ENCODE measurements at places on chromosomes 11 and 22.

DNA sequence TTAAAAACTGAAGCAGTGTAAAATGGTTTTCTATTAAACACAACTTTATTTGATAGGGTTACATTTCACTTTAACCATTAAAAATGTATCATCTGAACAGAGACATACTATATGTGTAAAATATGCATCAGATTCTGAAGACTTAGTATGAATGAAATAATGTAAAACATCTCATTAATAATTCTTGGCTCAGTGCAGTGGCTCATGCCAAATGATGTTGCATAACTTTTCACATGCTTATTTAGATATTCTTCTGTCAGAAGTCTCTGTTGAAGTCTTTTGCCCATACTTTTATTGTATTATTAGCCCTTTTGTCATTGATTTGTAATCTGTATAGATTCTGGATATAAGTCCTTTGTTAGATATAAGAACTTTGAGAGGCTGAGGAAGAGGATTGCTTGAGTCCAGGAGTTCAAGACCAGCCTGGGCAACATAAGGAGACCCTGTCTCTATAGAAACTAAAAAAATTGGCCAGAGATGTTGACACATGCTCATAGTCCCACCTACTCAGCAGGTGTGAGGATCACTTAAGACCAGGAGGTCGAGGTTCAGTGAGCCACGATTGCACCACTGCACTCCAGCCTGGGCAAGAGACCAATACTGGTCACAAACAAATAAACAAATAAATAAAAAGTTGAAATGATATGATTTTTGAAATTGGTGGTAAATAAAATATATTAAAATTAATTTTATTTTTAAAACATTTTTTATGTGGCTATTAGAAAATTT is 73.8 kb upstream of the PARVA start:
- DNase-seq: no peak

DNA sequence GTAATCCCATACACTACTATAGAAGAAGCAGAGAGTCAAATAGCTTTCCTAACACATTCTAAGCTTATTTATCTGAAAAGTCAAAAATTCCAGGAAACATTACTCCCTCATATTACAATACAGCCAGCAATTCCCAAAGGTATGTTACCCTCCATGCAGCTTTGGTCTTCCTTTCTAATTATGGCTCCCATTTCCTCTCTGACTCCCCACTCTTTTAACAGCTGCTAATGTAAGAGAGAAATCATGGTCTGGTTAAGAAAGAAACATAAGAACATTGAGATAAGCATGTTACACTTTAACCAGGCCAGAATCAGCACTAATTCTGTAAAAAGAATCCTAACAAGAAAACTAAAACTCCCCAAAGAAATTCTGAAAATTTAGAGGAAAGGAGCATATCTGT is 6.8 kb downstream of the PPP2R1B start:
- DNase-seq: no peak

DNA sequence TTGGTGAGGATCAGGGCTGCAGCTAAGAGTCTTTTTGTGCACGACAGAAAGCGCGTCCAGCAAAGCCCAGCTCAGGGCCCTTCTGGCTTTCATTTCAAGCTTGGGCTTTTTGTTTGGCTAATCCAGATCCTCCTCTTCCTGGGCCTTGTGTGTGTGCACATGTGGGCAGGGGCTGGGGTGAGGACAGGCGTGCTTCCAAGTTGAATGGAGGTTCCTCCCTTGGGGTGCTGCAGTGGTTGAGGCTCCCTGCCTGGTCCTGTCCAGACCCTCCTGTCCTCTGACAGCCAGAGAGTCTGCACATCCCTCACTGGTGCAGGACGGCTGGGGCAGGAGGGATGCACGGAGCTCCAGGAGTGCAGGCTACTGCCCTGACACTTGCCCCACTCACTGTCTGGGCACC is 62.0 kb upstream of the NECTIN1 start:
- DNase-seq: no peak

DNA sequence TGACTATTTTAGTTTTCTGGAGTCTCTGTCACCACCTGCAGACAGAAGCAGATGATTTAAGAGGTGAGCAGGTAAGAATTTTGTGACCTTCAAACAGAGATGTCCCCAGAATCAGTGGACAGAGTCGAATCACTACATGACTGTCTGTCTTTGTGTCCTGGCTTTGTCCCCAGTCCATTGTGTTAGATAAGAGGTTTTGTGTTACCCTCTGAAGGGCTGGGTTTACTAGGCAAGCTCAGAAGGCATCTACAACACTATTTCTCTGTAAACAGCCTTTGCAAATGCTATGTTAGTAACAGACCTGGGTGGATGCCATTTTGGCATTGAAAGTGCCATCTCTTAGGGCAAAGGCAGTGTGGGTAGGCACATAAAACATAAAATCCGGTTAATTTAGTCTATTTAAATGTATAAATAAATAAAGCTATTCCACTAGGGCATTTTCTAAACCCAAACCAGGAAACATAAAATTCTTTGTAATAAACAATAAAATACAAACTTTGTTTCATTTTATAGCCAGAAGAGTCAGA is 40.3 kb upstream of the CADM1 start:
- no peak for DNase-seq

DNA sequence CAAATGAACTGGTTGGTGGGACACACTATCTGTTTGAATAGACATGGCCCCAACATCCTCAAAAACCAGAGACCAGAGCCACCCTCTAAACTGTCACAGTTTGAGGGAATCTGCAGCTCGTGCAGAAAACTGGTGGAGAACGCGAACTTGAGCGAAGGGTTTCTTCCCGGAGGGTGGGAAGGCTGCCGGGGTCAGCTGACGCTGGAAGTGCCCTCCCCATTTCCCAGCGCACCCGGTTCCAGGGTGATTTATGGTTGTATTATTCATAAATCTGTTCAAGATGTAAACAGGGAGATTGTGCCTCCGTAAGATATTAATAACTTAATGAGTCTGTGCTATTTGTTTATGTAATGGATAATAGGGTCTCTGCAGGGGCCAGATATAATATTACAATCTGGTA is 1396.7 kb downstream of the BRD1 start:
- DNase-seq: no peak

- DNase-seq: no peak
Observed at GRCh38 chr11:131583421-131583820, 213.0 kb downstream of the NTM start.

DNA sequence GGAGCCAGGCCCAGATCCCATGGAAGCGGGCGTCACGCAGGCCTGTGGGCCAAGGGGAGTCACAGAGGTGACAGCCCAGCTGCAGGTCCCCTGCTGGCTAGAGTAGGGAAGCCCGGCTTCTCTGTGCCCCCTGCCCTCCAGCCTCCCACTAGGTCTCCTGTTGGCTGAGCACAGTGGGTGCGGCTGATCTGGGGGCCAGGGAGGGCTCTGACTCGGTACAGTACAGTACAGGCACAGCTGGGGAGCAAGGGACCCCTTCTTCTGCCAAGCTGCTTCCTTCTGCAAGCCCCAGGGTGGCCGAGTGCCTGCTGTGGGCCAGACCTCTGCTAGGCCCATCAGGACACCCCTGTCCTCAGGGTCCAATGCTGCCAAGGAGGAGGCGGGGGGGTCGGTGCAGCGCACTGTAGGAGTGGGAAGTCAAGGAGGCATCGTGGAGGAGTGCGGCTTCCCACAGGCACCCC is 10.1 kb downstream of the SUSD2 start:
- no peak for DNase-seq

GRCh38 chr22:28833276-28833923 is 33.0 kb upstream of the XBP1 start:
- DNase-seq: no peak

- no peak for DNase-seq
Observed at GRCh38 chr22:19842393-19843106, 12.1 kb downstream of the GNB1L start.

- no peak for DNase-seq
Observed at GRCh38 chr11:9615031-9615451, 41.6 kb downstream of the WEE1 start.

All from HFFc6 (cell line).